M059J (cell line): ENCODE measurements at places on chromosomes 13 and 19.

DNA sequence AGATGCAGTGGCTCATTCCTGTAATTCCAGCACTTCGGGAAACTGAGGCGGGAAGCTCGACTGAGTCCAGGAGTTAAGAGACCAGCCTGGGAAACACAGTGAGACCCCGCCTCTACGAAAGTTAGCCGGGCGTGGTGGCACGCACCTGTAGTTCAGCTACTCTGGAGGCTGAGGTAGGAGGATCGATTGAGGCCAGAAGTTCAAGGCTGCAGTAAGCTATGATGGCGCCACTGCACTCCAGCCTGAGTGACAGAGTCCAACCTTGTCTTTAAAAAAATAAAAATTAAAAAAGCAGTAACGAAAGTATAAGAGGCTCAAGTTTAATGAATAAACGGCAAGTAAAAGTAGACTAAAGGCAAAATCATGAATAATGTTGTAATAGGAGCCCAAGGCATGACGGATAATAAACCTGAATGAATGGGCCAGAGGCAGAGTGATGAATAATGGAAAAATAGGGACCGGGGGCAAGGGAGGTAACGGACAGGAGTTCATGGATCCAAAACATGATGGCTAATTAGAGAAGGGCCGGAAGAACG, 1.2 kb upstream of the TOMM40 start:
- no peak for DNase-seq

DNA sequence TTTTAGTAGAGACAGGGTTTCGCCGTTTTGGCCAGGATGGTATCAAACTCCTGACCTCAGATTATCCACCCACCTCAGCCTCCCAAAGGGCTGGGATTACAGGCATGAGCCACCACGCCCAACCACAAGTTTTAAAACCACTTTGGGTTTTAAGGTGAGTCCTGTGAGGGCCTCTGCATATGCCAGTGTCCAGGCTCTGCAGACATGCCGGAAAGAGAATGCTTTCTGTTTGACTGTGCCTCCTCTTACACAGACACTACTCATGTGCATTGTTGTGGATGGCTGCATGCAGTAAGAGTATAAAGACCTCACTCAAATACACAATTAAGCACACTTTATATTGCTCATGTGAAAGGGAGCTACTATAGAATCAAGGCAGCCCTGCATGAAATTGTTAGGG, 20.8 kb upstream of the SLC25A30 start:
- DNase-seq, result no peak

DNA sequence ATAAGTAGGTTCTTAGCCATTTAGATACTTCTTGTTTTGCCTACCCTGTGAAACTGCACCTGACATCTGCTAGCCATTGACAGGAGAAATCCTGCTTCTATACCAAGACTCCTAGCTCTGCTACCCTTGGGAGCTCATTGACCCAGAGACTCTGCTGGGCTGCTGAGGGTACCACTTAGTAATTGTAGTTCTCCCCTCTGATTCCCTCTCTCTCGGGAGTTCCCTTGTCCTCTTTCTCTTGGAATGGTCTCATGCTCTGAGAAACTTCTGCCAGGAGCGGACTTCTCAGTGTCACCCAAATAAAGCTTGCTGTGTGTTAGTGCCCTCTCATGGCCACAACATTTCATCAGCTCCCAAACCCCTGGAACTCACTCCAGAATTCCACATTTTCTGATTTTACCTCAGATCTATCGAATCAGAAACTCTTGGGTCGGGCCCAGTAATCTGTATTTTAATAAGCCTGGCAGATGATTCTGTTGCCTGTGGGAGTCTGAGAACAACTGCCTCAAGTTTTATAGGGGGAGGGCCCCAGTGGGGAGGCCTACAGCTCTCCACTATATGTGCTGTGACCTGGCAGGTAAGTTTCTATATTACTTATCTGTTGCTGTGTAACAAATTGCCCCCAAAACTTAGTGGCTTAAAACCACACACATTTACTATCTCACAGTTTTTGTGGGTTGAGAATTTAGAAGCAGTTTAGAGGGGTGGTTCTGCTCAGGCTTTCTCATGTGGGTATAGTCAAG, 221.1 kb downstream of the TDRD3 start:
- peak; percentile 40 for DNase-seq

- peak; percentile 91 for DNase-seq
Observed at GRCh38 chr19:51735759-51736449, 12.1 kb upstream of the HAS1 start.

DNA sequence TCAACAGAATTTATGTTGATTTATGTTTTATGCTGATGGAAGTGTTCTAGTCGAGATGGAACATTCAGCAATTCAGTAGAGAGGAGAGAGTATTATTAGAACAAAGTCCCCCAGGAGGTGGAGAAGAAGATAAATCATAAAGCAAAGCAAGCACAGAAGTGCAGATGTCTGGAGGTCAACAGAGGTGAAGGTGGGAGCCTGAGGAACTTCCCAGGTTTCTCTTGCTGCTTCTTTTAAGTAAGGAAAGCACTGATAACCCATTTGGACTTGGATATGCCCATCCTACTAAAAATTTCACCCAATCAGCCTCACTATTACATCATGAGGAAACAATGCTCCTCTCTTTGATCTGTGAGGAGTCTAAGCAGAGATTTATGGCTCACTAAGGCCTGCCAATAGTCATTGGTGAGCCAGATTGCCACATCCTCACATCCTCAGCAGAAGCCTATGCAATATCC, 98.8 kb downstream of the EPSTI1 start:
- DNase-seq, result peak; percentile 42

- no peak for DNase-seq
Observed at GRCh38 chr19:43624933-43625332, 5.5 kb upstream of the ZNF428 start.

GRCh38 chr13:36341718-36342117, 4.5 kb downstream of the SPART start:
- DNase-seq, result peak; percentile 62

DNA sequence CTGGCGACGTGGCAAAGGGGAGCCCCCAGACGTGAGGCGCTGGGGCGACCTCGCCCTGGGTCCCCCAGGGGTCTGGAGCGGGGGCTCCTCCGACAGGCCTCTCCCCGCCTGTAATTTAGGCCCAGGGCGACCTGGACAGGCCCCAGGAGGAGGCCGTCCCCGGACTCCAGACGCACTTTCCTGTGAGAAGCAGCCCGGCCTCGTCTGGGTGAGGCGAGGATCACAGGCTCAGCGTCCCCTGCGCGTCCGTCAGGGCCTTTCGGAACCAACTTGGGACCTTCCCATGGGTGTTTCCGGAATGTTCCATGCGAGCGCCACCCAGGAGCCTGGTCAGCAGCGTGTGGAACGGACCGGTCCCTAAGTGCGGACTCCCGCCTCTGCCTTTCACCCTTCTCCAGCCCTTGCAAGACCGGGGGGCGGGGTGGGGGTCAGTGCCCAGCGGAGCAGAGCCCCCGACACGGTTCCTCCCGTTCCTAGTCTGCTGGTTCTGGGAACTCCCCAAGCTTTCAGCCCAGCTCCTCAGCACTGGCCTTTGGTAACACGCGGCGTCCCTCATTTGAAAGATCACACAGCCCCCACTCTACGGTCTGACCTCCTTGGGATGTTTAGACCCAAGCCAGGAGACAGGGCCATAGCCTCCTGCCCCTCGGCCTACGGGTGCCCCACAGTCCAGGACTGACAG, 1.1 kb upstream of the GRTP1 start:
- no peak for DNase-seq

- peak; percentile 82 for DNase-seq
Observed at GRCh38 chr13:40109351-40109844, 453.9 kb downstream of the COG6 start.

- peak; percentile 55 for DNase-seq
Observed at GRCh38 chr13:75372517-75372916, 109.5 kb downstream of the TBC1D4 start.

- peak; percentile 64 for DNase-seq
Observed at GRCh38 chr13:33284031-33284430, 1.5 kb downstream of the STARD13 start.

DNA sequence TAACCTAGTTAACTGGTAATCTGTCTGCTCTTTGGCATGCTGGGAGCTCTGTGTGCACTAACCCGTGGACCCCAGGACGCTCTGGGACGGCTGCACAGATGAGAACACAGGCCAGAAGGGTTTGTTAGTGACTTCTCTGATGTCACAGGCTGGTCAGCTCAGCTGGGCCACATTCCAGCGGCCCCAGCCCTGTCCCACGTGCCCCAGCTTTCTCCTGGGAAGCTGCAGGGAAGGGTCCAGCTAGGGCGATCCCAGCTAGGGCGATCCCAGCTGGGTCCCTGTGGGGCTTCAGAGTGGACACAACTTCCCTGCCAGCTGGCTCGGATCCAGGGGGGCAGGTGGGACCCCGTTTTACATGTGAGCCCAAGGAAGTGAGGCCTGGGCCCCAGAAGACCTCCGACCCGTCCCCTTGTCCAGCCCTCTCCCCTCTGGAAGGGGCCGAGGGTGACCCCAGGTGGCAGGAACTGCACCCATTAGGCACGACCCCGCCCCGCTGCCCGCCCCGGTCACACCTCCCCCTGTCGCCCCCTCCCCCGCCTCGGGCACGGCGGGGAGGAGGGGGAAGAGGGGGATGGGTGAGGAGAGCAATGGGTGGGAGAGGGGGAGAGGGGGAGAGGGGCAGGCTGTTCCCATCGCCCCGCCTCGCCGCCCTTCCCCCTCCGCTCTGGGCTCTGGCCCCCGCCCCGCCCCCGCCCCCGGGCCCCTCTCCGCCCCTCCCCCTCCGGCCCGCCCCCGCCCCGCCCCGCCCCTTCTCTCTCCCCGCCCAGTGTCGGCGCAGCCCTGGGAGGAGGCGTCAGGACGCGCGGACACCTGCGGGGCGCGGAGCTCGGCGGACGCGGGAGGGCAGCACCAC, 75.2 kb upstream of the MCF2L start:
- peak; percentile 7 for DNase-seq

DNA sequence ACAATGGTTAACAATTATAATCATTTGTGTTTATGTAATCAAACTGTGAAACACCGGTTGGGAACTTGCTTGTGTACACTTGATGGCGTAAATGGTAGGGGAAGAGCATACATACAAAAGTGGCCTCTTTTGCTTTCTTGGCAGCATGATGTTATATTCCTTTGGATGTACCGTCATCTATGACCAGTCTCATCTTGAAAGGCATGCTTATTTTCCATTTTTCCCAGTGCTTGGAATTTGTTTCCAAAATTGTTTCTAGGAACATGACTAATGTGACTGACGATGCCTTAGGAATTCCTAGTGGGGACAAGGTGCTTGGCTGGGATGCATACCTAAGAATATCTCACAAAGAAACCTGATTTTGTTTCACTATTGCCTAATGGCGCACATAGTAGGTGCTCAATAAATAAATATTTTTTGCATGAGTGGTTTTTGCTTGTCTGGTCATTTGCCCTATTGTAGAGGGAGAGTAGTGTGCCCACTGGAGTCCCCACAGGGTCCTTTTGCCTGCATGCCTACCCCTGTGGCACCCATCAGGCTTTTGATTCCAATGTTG, 45.5 kb downstream of the SAE1 start:
- DNase-seq, result peak; percentile 71

GRCh38 chr13:92074658-92075057, 676.2 kb downstream of the GPC5 start:
- no peak for DNase-seq

DNA sequence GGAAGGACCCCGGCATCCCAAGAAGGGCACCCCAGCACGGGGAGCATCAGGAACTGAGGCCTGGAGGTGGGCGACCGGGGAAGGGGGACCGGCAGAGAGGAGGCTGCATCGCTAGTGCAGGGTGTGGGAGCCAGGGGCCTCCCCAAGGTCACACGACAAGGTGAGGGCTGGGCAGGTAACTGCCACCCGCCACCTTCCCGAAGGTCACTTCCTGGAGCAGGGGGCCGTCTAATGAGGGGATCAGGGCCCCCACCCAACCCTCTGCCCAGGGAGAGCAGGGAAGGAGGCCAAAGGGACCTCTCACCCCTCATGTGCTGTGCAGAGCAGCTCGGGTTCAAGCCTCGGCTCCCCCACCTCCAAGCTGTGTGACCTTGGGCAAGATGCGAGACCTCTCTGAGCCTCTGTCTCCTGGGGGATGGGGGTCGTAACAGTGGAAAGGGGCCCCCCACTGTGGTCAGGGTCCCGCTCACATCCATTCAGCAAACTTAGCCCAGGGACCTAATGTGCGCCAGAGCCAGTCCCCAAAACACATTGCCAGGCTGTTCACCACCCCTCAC, 6.0 kb downstream of the ZBTB7A start:
- DNase-seq, result no peak

DNA sequence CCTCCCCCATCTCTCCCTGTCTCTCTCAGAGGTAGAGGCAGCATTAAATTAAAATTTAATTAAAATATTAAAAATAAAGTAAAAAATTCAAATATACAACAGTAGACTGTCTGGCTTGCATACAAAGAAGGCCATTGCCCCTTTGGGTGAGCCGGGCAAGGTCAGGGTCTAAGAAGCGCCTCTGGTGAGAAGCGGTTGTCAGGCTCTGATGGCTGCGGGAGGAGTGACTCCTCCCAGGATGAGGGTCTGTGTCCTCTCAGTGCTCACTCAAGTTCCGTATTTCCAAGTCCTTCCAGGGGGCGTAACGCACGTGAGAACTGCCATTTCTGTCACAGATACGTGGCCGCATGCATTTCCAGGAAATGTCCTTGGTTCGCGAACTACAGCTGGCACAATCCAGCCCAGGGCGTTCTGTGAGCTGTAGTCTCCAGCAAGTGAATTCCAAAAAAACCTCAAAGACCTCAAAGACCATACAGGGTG, 737 bp upstream of the ZNF181 start:
- no peak for DNase-seq

DNA sequence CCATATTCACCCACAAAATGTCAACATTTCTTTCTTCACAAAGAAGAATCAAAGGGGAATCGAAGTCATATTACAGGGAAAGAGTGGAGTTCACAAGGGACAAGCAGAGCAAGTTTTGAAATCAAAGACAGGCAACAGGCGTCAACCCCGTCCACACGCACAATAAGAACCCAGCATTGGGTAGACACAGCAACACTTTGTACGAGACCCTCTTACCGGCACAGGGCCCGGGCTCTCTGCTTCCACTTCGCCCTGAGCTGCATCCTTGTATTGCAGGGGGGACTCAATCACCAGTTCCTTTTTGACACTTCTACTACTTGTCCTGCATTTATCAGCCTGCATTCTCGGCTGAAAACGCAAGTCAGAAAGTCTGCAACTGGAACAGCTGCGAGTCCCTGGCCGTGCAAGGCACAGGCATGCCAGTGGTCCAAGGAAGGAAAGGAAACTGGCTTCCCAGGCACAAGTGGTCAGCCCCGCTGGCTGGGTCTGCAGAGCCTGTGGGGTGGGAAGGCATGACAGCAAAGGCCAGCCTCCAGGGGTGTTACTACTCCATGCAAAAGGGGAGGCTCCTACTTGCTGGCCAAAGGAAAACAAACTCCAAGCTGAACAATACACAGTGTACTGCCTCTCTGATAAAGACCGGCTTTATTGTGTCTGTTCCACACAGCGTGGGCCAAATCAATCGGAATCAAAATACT, at the start of gene DOCK9:
TSS of gene DOCK9 (minus strand) at position 497 of the 698 bp plus-strand sequence. CDS start at position 342, 155 bp downstream.
- peak; percentile 76 for DNase-seq

DNA sequence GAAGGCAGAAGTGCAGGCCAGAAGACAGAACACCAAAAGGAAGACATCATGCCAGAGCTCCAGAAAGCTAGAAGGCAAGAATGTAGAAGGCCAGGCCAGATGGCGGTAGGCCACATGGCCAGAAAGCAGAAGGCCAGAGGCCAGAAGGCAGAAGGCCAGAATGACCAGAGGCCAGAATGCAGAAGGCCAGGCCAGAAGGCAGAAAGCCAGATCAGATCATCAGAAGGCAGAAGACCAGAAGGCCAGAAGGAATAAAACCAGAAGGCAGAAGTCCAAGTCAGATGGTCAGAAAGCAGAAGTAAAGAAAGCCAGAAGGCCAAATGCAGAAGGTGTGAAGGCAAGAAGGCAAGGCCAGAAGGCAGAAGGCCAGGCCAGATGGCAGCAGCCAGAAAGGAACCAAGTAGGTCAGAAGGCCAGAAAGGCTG, 185.0 kb downstream of the TUBA3C start:
- DNase-seq, result no peak
